Stimulated activated CD4-positive, alpha-beta T cell treated with anti-CD3 and anti-CD28 coated beads, Interleukin-4, amount 100 ng/mL, for 48 hours (primary cell): ENCODE measurements at places on chromosomes 5 and 9.

- no peak for DNase-seq
Observed at GRCh38 chr5:54520438-54520846, 2.9 kb downstream of the SNX18 start.

DNA sequence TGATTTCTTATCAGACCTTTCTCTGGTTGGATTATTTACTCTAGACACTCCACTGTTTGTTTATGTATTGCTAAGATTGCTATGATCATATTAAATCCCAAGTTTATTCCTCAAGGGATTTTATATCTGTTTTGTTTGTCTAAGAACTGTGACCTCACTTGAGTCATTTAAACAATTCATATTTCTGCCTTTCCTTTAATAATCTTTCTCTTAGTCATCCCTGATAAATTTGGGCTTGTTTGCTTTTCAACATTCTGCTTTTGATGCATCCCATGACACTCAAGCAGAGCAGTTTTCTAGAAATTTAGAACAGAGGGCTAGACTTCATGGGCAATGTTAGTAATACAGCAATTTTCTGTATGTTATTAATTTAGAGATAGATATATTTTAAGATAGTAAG, 231.6 kb upstream of the TNC start:
- no peak for DNase-seq

DNA sequence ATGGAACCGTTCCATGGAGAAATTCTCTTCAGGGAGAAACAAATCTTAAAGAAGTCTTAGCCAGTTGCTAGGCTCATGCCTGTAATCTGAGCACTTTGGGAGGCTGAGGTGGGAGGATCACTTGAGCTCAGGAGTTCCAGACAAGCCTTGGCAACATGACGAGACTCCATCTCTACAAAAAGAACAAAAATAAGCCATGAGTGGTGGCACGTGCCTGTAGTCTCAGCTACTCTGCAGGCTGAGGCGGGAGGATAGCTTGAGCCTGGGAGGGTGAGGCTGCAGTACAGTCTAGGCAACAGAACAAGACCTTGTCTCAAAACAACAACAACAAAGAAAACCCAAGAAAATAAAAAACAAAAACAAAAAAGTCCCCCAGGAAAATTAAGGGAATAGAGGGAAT, 8.2 kb downstream of the HSPB3 start:
- DNase-seq = no peak

GRCh38 chr5:1090538-1090937, 21.3 kb downstream of the SLC12A7 start:
- DNase-seq = no peak

- DNase-seq = no peak
Observed at GRCh38 chr5:170439944-170440269, 50.7 kb upstream of the KCNMB1 start.

GRCh38 chr5:59850766-59851165, 42.8 kb downstream of the PDE4D start:
- no peak for DNase-seq

- no peak for DNase-seq
Observed at GRCh38 chr5:173835661-173836060, 52.5 kb upstream of the CPEB4 start.

- no peak for DNase-seq
Observed at GRCh38 chr9:110908894-110909293, 129.4 kb downstream of the LPAR1 start.

DNA sequence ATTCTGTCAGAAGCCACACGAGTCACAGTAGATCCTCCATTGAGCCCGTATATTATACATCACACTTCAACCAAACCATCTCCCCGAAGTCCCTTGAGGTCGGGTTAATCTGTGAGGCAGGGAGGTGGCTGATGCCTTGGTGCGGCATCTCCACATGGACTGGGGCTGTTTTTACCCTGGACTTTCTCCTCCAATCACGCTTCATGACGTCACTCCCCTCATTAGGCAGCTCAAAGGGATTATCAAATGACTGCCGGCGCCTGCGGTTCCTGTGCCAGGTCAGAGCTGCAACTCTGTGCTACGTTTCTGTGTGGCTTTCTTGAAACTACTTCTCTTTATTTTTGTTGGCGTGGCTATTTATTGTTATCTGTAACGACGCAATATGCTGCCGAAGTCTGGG, 53.7 kb downstream of the TMOD1 start:
- DNase-seq = no peak

DNA sequence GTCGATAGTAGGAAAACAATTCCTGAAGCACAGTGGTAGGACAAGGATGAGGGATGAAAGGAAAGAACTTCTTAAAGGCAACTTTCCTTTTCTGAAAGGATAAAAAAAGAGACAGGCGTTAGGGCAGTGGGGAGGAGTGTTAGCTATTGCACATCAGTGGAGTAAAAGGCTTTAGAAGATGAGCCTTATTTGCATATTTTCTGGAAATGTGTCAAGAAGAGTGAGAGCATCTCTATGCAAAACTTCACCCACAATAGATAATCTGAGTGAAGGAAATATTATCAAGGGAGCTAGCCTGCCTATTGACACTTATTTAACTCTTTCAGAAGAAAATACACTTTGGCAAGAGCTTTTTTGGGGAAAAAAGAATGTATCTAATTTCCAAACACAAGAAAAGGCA, 151.6 kb downstream of the MACIR start:
- no peak for DNase-seq

- DNase-seq = peak; percentile 2
Observed at GRCh38 chr9:77648234-77649108, at the start of gene GNA14. TSS of gene GNA14 (minus strand) at chr9:77648322. CDS start at chr9:77647793, 529 bp downstream.

GRCh38 chr9:33202018-33202417, 34.9 kb upstream of the B4GALT1 start:
- no peak for DNase-seq

DNA sequence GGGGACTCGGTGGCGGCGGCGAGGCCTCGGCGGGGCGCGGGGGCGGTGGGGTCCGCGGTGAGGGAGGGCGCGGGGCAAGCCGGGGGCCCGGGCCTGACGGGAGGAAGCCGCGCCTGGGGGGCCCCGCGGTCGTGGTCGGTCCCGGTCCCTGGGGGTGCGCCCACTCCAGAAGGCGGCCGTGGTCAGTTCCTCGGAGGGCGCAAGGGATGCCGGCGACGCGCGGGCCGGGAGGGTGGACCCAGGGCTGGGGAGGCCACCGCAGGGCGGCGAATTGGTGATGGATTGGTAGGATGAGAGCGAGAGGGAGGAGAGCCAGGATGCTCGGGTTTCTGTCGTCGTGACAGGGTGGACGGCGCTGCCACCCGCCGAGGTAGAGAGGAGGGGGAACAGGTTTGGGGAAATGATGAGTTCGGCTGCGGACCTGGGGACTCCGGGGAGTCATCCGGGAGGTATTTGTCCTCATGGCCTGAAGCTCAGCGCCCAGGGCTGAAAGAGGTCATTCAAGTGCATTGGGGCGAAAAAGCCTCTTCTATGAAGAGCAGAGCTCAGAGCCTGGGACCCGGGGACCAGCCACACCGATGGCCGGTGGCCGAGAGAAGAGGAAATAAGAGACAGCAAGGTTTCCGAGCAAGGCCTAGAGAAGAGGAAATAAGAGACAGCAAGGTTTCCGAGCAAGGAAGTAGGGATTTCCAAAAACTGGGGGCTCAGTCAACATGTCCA, 557 bp downstream of the GNG10 start:
- peak; percentile 15 for DNase-seq

GRCh38 chr9:37710046-37710445, 43.6 kb upstream of the TRMT10B start:
- DNase-seq = no peak

- DNase-seq = no peak
Observed at GRCh38 chr5:168227001-168227400, 64.4 kb upstream of the WWC1 start.
